ENCODE measurements at places on chromosomes 2 and 18.
A peak's percentile ranks its signal among the peaks of the same experiment; 100 is the strongest.

DNA sequence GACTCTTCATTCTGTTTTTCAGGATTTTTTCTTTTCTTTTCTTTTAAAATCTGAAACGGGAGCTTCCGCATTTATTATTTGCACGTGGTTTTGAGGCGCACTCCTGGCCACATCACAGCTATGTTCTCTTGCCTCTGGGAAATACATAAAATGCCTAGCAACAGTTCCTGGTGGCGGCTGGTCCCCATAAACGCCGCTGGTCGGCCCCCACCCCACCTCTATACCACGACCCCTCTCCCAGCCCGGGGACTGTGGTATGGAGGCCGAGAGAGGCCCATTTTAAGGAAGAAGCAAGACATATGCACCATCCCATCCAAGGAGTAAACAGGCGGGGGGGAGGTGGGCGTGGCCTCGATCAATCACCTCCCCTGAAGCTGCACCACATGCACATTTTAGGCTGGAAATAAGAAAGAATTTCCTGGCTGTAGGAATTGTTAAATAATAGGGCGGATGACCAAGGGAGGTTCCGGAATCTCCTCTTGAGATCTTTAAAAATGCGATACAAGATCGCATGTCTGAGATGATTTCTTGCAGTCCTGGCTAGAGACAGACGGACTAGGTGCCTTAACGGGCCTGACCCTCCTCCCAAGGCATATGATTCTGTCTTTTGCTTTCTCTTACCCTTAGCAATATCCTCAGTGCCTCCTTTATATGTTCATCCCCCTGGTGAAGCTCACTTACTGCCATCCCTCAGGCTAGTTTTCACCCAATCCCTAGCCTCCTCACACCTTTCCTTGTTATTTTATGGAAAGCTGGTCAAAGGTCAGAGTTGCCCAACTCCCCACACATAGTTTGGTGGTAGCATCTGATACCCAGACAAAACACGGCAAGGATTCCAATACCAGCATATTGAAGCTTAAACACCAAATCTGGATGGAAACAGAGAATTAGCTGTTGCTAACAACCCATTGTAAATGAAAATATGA is 82.4 kb downstream of the BCL2 start:
- DNase-seq: no peak

- DNase-seq: peak; percentile 11
These were observed 112.5 kb upstream of the CREB1 start for GRCh38 chr2:207417301-207417718.

DNA sequence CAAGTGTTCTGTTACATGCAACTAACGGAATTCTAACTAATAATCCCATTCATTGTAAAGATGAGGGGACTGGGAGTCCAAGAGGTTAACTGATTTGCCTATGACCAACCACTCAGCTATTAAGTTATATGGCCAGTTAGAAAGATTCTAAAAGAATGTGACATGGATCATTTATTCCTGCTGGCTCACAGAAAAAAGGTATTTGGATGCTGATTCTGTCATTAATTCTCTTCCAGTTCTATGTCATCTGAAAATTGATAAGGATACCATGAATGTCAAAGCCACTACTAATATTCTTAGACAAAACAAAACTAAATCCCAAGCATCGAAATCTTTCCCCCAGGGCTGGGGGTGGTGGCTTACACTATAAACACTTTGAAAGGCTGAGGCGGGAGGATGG is 41.2 kb upstream of the GORASP2 start:
- DNase-seq: no peak

GRCh38 chr2:28676152-28676835 is 75.3 kb upstream of the PPP1CB start:
- no peak for DNase-seq

- no peak for DNase-seq
These were observed 930.7 kb downstream of the BCL11A start for GRCh38 chr2:59622599-59623308.

GRCh38 chr2:106963156-106963555 is 77.2 kb upstream of the ST6GAL2 start:
- DNase-seq: no peak

- DNase-seq: no peak
These were observed 114.8 kb upstream of the ZNF236 start for GRCh38 chr18:76707534-76707933.

DNA sequence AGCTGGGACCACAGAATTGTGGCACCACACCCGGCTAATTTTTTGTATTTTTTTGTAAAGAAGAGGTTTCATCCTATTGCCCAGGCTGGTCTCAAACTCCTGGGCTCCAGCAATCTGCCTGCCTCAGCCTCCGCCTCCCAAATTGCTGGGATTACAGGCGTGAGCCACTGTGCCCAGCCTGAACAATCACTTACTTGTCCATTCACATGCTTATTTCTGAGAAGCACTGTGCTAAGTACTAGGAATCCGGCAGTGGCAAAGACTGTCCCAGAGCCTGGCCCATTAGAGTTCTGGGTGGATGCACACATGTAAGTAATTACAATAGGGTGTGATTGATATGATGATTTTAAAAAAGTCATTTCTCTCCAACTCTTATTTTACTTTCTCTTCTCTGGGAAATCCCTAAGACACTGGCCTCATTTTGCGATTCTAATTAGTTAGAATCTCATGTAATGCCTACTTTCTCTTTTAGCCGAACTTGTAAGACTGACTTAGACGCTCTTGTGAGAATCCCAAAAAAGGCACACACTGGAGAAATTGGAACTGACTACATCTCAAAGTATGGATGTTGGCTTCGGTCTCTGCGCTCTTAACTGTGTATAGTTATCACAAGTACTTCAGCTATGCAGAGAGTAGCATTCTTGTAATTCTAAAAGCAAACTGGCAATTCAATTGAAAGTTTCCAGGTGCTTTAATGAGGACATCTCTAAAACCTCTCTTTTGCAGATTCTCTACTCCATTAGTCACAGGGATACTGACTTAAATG is 567.7 kb downstream of the DCC start:
- DNase-seq: no peak

GRCh38 chr2:112883669-112884068 is 27.3 kb upstream of the IL37 start:
- DNase-seq: no peak

GRCh38 chr2:239561446-239562001 is 160.7 kb upstream of the HDAC4 start:
- DNase-seq: no peak

DNA sequence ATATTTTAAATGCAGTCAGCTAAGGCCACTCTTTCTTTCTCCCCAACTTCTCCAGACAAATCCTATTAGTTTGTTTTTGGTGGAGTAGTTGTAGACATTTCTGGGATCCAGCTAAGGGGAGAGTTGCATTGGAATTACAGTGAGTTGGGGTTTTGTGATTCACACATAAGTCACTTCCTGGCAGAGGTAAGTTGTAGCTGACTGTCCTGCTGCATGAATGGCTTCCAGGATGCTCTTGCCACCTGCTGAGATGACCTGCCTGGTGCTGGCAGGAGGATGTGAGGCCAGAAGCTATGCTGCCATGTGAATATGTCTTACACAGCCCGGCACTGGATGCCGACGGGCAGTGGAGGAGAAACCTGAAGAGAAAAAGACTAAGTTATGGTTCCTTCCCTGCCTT is 243.7 kb downstream of the TDRD15 start:
- peak; percentile 64 for DNase-seq

GRCh38 chr18:14174706-14175085 is 42.5 kb upstream of the ZNF519 start:
- DNase-seq: no peak

DNA sequence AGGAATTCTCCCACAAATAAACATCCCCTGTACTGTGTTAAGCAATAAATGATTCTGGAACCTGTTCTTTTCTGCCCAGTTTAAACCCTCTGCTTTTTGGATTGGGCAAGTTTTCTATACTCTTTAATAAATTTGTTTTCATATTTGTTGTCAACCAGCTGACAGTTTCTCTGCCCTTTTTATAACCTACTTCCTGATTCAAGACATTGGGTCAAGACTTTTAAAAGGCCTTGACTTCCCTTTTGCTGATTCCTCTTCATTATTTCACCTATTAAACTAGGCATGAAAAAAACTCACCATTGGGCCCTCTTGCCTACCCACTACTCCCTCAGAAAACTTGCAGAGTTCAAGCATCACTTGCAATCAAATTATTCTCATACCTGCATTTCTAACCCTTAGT is 459.5 kb downstream of the ARHGAP15 start:
- no peak for DNase-seq

DNA sequence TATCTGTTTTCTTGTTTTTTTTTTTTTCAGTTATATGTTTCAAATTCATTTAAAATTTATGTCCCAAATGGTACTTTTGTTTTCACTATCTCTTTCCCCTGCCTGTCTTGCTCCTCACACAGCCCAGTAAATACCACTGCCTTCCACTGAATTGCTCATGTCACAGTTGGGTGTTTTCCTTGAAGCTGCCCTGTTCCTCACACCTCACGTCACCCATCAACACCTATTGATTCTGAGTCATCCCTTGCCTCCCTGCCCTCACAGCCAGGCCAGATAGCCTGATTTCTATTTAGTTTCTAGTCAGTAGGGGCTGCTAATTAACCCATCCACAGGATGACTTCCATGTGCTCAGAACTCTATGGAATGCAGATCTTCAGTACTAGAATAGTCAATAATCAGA is 25.3 kb downstream of the FSHR start:
- DNase-seq: peak; percentile 1

- DNase-seq: no peak
These were observed 108.0 kb downstream of the AFF3 start for GRCh38 chr2:100034431-100034830.

DNA sequence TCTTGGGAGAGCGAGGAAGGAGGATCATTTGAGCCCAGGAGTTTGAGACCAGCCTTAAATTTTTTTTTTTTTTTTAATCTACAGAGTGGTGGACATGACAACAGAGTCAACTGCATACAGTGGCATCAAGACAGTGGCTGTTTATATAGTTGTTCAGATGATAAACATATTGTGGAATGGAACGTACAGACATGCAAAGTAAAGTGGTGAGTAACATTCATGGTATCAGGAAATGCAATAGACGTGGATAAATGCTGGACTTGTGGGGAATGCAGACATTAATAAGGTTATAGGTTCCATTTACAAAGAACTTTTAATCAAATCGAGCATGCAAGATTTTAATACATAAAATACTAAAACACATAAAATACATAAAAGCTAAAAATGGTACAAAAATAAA is 11.9 kb downstream of the WDR43 start:
- DNase-seq: no peak

DNA sequence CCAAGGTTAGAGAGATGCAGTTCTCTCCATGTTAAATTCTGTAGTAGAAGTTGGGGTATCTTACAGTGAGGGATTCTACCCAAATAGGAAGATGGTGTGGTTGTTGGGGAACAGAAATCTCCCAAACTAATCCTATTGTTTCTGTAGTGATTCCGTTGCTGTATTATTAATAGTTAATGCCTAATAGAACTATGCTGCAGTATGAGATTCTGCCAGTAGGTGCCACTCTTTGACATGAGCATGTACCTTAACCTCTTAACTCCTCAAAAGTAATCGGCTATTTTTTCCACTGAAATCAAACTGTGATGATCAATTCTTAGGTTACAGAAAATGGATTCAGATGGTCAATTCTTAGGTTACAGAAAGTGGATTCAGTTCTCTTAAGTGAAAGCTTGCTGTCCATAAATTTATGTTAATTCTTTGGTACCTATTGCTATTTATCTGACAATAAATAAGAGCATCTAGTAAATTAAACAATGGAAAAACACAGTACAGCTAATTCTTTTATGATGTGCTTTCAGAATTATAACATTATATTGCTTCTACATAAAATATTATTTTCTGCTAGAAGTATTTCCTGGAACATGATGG is 97.9 kb upstream of the DLX2 start:
- DNase-seq: no peak

- no peak for DNase-seq
These were observed 69.3 kb downstream of the TMEM247 start for GRCh38 chr2:46548521-46549144.

DNA sequence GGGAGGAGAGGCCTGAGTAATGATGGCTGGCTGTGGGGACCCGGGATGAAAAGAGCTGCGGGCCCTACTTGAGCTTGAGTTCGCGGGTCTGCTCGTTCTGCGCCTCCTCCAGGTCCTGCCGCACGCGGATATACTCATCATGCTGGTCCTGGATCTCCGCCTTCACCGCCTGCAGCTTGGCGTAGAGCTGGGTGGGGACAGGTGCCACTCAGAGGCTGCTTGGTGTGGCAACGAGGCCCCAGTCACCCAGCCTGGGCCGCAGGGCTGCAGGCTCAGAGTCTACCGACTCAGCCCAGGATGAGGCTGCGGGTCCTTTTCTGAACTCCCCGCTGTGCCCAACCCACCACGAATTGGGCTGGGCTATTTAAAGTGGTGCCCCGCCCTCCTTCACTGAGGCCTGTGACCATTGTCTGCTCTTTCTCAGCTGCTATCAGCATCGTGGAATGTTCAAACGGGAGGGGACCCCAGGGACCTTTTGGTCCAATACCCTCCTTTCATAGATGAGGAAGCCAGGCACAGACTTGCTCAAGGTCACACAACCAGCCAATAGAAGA is 28.0 kb downstream of the KIF3C start:
- DNase-seq: no peak

DNA sequence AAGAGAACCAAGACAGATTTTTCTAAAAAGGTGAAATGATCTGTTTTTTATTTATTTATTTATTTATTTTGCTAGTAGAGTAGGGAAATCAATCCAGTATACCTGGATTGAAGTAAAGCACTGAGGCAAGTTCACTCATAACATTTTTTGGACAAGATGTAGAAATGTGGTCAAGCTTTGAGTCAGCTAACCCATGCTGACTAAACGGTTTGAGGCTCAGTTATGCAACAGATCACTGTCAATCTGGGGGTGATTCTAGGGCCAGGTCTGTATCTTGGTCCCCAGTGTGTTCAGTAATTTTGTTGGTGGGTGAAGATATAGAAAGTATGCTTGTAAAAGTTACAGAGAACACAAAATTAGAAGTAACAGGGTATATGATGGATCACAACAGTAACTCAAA is 60.2 kb downstream of the RMDN2 start:
- peak; percentile 27 for DNase-seq

DNA sequence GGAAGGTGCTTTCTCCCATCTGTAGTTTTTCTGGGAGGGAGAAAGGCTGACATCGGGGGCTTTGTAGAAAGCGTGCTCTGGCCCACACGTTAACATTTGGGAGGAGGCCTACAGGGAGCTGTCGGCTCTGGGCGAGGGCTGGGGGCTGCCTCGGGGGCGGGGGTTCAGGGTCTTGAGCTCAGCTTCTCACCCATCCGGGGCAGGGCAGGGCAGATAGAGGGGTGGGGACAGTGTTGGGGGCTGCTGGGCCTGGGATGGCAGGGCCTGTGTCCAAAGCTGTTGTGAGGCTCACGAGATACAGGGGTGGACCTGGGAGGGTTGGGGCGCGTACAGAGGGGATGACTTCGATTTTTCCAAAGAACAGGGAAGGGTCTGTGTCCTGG is 27.0 kb downstream of the NFATC1 start:
- no peak for DNase-seq

DNA sequence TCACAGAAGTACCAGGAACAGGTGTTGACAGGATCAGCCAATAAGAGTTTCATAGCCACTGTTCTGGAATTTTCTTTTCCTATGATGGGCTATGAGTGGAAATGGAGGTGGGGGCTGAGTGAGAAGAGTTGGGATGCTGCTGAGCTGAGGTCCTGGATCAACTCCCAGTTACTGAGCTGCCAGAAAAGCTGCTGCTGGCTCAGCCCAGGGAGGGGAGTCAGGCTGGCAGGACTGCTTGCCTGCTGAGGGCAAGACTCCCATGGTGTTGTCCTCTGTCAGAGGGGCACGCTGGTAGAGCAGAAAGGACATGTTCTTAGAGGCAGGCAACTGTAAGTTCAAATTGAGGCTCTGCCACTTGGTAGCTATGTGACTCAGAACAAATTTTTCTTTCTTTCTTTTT is 11.8 kb downstream of the TPGS2 start:
- no peak for DNase-seq

- DNase-seq: no peak
These were observed 19.1 kb downstream of the EIF2AK3 start for GRCh38 chr2:88608184-88608583.

GRCh38 chr2:168145426-168146310 is 101.7 kb downstream of the STK39 start:
- DNase-seq: no peak

Measured in RKO (cell line).